ENCODE measurements at places on chromosomes 3 and 15.
A peak's percentile ranks its signal among the peaks of the same experiment; 100 is the strongest.

DNA sequence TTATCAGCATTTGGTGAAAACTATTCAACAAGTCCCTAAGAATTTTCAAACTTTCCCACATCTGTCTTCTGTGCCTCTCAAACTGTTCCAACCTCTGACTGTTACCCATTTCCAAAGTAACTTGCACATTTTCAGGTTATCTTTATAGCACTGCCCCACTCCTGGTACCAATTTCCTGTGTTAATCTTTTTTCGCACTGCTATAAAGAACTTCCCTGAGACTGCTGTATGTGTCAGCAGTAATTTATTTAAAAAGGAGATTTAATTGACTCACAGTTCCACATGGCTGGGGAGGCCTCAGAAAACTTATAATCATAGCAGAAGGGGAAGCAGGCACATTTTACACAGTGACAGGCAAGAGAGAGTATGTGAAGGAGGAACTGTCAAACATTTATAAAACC lies 310.9 kb upstream of the SLITRK3 start:
- no peak for DNase-seq

DNA sequence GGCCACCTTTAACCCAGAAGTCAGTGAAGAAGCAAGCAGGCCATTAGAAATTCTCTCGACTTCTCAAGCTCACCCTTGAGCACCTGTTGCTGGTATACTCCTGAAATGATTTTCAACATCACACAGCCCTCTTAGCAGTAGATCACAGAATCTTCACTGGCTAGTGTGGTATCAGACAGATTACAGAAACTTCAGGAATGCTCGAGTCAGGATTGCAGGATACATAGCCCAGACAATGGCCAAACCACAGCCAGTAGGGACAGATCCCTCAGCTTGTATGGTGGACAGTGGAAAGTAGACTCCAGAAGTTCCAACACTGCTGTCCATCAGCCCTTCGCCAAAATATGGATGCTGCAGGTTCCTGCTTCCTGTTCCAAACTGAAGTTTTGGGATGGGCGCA lies 4.5 kb upstream of the KLHL40 start:
- DNase-seq = no peak

GRCh38 chr15:63019511-63020109 lies 22.9 kb upstream of the TPM1 start:
- DNase-seq = no peak

DNA sequence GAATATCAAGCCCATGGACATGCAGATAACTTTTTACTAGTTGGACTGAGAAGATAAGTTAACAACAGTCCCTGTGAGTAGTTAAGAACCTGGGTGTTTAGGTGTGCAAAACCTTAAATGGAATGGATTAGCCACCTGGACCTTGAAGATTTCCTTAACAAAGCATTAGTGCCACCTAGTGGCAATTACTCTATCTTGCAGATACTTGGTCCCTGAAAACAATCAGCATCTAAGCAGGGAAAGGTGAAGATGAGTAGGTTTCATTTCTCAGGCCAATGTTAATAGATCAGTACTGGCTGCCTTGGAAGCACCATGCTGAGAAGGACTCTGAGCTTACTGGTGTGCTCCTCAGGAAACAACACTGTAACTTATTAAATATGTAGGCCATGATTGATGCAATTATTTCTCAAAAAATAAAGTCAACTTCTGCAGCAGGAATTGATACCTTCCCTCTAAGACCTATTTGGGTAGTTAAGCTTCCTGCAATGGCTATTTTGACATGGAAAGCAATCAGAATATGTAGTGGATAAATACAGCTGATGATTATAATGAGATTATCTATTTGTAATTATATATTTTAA lies 329.4 kb downstream of the TBC1D5 start:
- DNase-seq = peak; percentile 10

Data from activated naive CD4-positive, alpha-beta T cell treated with anti-CD3 and anti-CD28 coated beads for 36 hours (primary cell).